Activated T-helper 9 cell treated with anti-CD3 and anti-CD28 coated beads, Interleukin-2, amount 50 U/mL, for 16 hours (primary cell): ENCODE measurements at places on chromosomes 2 and 18.

- DNase-seq, result no peak
These were observed 17.6 kb downstream of the PMAIP1 start for GRCh38 chr18:59917422-59917821.

- no peak for DNase-seq
These were observed 198.9 kb downstream of the HDAC4 start for GRCh38 chr2:239201884-239202283.

- DNase-seq, result no peak
These were observed 3.7 kb downstream of the SMAD7 start for GRCh38 chr18:48947092-48947491.

DNA sequence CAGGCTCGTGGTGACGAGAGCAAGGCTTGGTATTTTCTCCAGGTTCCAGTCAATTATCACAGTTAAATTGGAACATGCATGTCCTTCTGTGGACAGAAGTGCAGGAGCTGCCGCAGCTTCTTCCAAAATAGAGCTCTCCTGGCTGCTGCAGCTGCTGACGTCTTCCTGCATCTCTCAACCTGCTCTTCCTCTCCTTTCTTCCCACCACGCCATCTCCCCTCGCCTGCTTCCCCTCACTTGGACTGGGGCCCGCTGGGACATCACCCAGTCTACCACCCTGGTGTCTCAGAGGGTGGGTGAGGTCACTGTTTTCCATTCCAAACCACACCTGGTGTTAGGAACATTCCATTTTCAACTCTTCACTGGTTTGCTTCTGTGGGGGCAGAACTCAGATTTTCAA, 41.4 kb downstream of the SPP2 start:
- no peak for DNase-seq

GRCh38 chr2:23708771-23709170, 218.2 kb downstream of the ATAD2B start:
- no peak for DNase-seq

GRCh38 chr2:44246840-44247369, 28.4 kb upstream of the SLC3A1 start:
- DNase-seq, result no peak

DNA sequence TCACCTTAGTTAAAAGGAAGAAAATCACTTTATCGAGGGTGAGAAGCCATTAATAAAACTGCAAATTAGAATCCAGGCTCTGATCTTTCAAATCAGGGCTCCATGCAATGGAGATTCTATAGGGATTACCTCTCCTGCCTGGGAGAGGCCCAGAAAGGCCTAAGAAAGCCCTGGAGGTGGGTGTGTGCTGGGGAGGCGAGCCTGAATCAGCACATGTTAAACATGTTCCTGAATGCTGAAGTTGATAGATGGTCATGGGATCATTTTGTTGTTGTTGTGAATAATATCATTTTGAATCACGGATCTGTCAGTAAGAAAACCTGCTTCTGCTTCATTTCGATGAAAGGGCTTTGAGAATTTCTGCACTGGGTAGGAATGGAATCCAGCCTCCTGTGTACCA, 254.3 kb downstream of the ACKR3 start:
- no peak for DNase-seq

DNA sequence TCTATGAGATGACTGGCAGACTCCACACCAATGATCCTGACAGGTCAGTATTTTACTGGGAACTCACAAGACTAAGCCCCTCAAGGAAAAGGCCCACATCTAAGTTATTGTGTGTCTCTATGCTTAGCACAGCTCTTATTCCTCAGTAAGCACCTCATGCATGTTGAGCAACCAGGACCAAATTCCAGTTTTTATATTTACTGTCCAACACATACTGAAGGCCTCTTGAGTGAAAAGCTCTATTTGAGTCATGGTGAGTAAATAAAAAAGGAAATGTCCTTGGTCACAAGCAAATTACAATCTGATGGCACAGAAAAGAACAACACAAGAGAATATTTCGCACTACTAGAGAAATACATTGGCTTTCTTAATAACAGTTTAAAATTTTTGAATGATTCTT, 87.9 kb upstream of the ETAA1 start:
- no peak for DNase-seq

DNA sequence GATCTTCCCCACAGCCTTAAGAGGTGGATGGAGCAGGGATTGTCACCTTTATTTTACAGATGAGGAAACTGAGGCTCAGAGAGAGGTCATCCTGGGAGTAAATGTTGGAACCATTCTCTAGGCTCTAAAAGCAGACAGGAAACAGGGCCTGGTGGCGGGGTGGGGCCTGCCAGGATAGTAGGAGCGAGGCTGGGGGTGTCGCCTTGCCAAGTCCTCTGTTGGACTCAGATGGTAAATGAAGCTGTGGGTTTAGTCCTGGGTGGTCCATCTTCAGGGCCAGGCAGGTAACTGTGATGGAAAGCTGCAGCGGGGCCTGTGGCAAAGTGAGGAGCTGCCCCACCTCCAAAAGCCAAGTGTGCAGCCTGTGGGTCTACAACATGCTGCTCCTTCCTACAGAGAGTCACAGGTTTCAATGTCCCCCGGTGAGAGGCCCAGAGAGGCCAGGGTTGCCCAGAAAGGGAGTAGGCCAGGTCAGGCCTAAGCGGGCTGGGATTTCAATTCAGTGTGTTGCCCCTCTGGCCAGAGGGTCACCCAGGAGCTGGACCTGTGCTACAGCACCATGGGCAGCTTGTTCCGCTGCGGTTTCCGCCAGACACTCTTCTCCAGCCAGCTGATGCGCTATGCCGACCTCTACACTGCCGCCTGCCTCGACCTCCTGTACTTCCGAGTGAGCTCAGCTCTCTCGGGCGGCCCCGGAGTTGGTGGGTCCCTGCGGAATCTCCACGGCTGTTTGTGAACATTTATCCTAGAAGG, 6.6 kb downstream of the NT5DC4 start:
- no peak for DNase-seq

GRCh38 chr2:112949456-112949855, 28.4 kb upstream of the IL36G start:
- DNase-seq, result no peak

- DNase-seq, result no peak
These were observed 491.8 kb downstream of the CDH2 start for GRCh38 chr18:27685091-27685490.

DNA sequence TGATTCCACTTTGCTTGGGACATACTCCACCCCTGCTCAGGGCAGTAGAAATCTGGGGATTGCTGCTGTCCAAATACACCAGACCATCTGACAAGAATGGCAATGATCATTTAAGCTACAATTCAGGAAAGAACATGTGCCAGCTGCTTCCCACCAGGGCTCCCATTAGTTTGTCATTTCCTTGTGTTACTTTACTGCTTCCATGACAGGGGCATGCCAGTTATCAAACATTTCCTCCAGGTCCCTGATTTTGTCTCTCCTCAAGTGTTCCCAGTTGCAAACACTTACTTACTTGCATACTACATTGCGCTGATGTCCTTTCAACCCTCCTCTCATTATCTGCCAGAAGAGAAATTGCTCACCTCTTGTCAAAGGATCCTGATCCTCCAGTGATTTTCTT, 474.5 kb upstream of the DCC start:
- no peak for DNase-seq

- DNase-seq, result no peak
These were observed 101.9 kb downstream of the GPD2 start for GRCh38 chr2:156538083-156538504.
